Left cardiac atrium (tissue), 4 donors: ENCODE measurements at places on chromosomes 11 and 22.

DNA sequence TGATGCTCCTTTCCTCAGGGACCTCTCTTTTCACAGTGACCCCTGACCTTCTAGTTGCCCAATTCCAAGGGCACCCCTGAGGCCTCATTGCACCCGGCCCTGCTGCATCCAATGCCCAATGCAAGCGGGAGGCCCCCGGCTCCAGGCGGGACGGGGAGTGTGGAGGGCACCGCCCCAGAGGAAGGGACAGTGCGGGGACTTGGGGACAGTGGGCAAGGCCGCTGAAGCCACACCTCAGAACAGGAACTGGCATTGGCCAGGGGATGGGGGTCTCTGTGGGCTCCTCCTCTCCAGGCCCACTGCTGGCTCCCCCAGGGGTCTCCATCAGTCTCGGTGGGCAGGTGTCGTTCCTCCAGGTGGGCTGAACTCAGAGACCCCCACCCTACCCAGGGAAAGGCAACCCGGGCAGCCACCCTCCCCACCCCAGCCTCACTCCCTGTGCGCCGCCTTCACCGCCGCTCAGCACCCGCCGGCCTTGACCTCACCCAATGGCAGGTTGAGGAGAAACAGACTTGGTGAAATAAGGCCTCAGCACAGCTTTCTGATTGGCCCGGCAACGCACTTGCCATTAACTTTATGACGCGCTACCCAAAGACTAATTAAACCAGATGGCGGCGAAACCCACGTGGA is 1312.0 kb downstream of the BRD1 start:
- DNase-seq: no peak

DNA sequence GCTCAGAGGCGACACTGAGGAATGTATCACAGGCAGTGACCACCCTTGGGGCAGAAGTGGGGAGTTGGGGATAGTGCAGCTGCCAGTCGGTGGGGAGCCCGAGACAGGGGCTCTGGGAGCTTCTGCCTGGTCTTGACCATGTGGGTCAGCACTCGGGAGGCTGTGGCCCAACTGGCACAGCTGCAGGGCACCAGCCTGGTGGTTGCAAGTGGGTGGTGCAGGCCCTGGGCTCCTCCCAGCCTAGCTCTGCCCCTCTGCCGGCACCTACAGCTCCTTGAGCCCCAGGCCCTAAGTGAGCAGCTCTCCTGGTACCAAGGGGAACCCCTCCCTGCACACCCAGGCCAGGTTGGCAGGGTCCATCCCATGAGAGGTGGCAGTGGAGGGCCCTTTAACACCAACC is 12.6 kb upstream of the RASL10A start:
- DNase-seq: peak; percentile 18

GRCh38 chr11:106043540-106043939 is 21.5 kb upstream of the MSANTD4 start:
- no peak for DNase-seq

DNA sequence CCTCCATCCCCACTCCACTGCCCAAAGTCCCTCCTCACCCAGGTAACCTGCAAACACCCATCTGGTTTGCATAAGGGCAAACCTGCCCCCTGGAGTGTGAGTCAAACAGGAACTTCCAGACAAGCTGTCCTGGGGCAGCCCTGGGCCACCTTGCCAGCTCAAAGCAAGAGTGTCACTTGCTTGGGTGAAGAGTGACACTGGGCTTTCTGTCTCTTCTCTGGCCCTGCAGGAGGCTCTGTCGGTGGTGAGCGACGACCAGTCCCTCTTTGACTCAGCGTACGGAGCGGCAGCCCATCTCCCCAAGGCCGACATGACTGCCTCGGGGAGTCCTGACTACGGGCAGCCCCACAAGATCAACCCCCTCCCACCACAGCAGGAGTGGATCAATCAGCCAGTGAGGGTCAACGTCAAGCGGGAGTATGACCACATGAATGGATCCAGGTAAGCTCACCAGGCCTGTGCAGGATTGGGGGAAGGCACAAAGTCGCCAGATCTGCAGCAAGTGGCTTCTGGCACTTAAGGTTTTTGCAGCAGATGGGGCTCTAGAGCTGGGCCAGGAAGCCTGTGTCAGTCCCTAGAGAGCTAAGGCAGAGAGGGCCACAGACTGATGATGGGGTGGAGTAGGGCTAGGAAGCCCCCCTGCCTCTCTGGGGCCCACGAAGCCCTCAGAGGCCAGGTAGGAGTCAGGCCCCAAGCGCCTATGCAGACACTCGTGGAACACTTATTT is 64.2 kb downstream of the FLI1 start:
- DNase-seq: no peak

DNA sequence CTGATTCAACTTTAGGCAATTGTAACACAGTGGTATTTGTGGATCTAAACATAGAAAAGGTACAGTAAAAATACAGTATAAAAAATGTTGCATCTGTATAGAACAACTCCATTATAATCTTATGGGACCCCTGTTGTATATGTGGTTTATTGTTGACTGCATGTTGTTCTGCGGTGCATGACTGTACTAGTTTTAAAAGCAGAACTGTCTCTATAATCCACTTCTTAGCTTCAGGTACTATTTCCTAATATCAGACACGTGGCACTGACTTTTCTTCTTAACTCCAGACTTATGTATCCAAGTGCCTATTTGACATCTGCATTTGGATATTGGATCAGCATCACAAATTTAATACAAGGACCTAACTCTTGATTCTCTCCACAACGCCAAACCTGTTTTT is 41.1 kb downstream of the PACS1 start:
- DNase-seq: no peak

DNA sequence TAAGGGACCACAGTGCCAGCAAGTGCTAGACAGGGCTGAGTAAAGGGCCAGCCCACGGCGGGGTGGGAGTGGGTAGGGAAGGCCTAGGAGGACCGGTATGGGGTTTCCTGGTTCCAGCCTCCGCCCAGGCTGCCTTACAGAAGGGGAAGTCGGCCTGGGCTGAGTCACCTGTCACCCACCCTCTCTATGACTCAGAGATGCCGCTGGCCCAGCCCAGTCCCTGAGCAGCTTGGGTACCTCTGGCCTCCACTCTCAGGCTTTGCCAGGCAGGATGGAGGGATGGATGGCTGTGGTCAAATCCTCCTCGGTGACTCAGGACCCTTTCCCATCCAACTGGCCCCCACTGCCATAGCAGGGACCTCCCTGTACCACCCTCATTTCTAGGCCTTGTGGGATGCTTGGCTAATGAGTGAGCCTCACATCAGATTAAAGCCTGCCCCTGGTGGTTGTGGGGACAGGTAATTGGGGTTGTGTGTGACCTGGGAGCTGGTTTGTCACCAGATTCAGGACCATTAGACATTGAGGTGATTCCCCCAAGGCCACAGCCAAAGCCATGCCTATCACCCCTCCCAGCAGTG is 13.9 kb downstream of the SLC35E4 start:
- DNase-seq: peak; percentile 70

GRCh38 chr11:76610871-76611475 is 59.6 kb downstream of the LRRC32 start:
- DNase-seq: no peak

DNA sequence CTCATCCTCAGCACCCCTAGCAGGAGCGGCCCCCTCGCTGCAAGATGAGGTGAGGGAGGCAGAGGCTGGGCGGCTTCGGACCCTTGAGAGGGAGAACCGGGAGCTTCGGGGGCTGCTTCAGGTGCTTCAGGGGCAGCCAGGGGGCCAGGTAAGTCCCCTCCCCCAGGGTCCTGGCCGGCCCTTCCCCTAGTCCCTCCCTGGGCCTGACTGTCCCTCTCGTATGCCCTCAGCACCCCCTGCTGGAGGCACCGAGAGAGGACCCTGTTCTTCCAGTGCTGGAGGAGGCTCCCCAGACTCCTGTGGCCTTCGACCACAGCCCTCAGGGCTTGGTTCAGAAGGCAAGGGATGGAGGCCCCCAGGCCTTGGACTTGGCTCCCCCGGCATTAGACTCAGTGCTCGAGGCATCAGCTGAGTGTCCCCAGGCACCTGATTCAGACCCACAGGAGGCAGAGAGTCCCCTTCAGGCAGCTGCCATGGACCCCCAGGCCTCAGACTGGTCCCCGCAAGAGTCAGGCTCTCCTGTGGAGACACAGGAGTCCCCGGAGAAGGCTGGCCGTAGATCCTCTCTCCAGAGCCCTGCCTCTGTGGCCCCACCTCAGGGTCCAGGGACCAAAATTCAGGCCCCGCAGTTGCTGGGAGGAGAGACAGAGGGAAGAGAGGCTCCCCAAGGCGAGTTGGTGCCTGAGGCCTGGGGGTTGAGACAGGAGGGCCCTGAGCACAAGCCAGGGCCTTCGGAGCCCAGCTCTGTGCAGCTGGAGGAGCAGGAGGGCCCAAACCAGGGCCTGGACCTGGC is 4.0 kb downstream of the CCDC88B start:
- no peak for DNase-seq

GRCh38 chr11:134223121-134223520 is 646 bp downstream of the NCAPD3 start:
- no peak for DNase-seq

DNA sequence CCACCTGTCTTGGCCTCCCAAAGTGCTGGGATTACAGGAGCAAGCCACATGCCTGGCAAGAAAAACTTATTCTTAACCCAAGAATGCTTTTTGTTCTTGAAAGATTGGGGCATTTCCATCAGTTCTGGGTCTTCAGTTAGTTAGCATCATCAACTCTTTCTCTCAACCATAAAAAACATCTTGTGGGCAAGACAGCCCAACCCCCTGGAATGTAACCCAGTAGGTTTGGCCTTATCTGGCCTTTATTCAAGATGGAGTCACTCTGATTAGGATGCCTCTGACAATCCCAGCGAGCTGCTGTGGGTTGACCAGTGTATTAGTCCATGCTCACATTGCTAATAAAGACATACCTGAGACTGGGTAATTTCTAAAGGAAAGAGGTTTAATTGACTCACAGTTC is 9.2 kb upstream of the TPCN2 start:
- no peak for DNase-seq

DNA sequence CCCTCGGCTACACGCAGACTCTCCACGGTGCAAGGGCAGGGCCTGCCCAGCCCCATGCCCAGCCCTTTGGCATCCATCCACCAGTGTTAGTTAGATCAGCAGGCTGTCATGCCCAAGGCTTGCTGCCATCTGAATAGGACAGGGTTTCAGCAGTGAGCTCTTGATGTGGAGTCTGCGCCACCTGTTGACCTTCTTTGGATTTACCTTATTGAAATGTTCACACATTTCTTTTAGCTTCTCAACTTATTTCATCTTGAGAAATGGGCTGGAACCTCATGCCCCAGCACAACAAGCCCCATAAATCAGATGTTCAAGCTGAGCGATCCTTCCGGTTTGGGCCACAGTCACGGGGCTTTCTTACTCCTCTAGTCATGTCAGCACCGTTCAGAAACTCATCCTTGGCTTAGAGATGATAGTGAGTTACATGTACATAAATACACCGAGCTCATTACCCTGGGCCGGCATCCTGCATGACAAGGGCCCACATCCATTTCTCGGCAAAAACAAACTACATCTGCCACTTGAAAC is 61.7 kb downstream of the PARVB start:
- DNase-seq: peak; percentile 82

GRCh38 chr11:35943713-35944502 is at the start of gene LDLRAD3:
Gene LDLRAD3 (plus strand): TSS chr11:35944062. CDS start chr11:35944099, 37 bp downstream.
- peak; percentile 83 for DNase-seq

- peak; percentile 82 for DNase-seq
Observed at GRCh38 chr11:119375337-119376196, 5.9 kb downstream of the USP2 start.

GRCh38 chr11:80144897-80145594 is 704.2 kb upstream of the TENM4 start:
- DNase-seq: no peak

DNA sequence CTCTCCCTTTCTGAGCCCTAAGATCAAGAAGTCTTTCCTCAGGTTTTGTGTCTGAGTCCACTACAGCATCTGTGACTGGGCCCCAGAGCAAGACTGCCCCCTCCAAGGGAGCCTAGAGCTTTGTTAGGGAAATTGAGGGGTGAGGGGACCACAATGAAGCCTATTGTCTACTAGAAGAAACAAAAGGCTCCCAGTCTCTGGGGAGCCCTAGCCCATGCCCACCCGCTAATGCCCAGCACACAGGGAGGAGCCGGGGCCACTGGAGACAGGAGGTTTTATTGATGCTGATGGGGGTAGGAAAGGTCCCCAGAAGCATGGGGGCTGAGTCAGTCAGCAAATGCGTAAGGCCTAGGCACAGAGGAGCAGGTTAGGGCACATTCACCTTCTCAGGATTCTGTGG is 14.0 kb downstream of the RHOG start:
- DNase-seq: no peak

DNA sequence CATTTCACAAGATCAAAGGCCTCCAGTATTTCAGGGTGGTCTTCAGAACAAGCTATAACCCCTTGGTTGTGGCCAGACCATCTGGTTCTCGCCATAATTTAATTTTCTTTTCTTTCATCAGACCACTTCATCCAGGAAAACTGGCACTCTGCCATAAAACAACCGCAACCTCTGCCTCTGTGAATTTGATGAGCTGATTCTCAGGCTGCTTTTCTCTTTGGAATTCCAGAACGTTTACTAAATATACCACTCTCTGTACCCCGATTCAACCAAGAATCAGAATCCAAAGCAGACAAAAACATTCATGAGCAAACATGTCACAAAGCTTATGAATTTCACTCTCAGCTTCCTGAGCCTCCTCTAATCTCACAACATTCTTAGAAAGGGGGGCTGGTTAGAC is 331.8 kb upstream of the SYN3 start:
- no peak for DNase-seq

GRCh38 chr22:35977136-35977535 is 51.5 kb downstream of the RBFOX2 start:
- no peak for DNase-seq

- no peak for DNase-seq
Observed at GRCh38 chr11:12128301-12128751, 17.9 kb downstream of the MICAL2 start.

- DNase-seq: no peak
Observed at GRCh38 chr11:104813532-104813931, 84.7 kb downstream of the CASP12 start.

DNA sequence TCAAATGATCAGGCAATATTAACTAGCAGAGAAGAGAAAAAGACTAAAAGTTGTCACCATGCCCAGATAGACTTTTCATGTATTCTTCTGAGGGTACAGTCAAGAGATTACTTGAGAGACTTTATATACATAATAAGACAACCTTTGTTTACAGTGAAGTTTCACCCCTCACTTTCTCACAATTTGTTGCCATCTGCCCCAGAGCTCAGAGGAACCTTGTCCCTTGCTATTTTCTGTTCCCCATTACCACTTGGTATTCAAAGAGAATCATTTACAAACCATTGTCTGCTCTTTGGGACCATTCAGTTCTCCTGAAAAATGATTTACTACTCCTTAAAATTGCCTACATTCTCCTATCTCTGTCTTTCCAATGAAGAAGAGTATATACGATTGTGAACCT is 544.6 kb downstream of the CNTN5 start:
- no peak for DNase-seq

DNA sequence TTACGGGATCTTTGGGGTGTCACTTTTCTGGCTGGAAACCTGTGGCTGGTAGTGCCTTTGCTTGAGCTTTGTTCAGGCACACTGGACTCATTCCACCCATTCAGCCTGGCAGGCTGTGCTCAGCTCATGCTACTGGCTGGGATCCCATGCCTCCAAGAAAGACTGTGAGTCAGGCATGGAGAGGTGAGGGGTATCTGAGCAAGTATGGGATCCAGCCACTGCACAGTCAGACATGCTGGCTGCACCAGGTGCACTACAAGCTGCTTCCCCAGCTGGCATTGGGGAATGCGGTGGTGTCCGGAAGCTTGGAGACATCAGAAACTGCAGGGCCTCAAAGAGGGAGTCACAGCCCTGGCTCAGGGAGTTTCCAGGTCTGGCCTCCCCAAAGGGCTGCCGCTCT is 12.0 kb upstream of the MED17 start:
- DNase-seq: no peak

GRCh38 chr22:19871845-19872778 is 17.4 kb upstream of the GNB1L start:
- DNase-seq: no peak

GRCh38 chr22:49564666-49565515 is 262.8 kb downstream of the BRD1 start:
- DNase-seq: no peak
